ENCODE measurements at places on chromosomes 1 and 21. TPM values are rescaled to one million over a fixed set of nuclear protein-coding genes. Genes with fewer than 3 reads are reported as not detected.
A peak's percentile ranks its signal among the peaks of the same experiment; 100 is the strongest.

DNA sequence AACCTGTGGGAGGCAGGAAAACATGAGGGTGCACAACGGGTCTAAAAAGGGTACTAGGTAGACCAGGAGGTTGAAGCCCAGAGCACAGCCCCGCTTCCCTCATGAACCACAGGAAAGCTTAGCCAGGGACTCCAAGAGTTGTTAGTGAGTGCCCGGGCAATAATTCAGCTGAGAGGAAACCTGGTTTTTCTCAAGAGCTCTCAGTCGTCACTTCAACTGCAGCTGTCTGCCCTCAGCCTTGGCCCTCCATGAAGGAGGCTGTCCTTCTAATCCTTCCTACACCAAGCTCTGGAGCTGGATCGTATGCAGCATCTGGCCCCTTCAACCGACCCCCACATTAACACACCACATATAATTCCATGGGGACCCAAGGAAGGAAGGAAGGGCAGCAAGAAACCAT, 77.0 kb upstream of the BACE2 start:
- DNase-seq, result no peak

- no peak for DNase-seq
Observed at GRCh38 chr1:110092991-110093390, 19.3 kb upstream of the UBL4B start.

DNA sequence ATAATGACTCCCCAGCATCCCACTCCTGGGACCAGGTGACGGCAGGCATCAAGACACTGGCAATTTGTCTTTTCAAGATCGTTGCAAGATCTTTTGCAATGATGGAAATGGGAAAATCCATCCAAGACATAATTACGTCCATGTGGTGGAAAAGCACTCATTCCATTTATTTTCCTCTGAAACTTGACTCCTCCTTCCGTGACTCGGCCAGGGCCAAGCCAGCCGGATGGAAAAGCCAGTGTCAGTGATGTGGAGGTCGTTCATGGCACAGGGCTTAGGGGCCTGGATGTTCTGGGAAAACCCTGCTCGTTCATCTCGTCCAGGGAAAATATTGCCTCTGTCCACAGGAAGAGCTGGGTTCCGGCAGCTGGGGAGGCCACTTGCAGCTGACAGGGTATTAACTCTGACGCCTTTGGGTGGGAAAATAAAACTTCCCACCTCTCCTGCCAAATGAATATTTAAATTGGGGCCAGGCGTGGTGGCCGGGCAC, 46.2 kb downstream of the C1orf198 start:
- DNase-seq, result no peak

DNA sequence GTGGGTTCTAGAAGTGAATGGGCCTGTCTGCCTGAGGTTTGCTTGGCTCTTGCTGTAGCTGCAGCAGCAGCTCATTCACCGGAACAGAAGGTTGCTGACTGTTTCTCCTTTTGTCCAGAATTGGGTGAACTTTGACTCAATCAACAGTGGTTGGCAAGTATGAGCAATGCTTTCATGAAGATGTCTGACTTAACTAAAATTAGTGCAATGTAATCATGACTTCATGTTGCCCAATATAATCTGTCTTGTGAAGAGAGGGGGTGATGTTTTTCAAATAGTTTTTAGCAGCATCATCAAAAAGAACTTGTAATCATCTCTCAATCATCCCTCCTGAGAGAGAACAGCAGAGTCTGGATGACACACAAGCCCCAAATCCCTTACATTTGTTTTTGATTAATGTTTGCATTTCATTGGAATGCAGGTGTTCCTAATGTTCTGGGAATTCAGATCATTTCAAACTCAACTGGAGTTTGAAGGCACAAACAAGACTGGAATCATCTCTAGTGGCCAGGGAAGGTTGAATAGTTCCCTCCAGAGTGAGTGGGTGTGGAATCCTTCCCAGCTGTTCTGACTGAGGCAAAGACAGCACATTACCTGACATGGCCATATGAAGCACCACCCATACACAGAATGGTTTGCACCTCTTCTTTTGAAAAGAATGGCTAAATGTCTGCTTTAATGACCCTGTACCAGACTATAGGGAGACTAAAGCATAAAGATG, 82.9 kb downstream of the HLX start:
- DNase-seq, result peak; percentile 12

DNA sequence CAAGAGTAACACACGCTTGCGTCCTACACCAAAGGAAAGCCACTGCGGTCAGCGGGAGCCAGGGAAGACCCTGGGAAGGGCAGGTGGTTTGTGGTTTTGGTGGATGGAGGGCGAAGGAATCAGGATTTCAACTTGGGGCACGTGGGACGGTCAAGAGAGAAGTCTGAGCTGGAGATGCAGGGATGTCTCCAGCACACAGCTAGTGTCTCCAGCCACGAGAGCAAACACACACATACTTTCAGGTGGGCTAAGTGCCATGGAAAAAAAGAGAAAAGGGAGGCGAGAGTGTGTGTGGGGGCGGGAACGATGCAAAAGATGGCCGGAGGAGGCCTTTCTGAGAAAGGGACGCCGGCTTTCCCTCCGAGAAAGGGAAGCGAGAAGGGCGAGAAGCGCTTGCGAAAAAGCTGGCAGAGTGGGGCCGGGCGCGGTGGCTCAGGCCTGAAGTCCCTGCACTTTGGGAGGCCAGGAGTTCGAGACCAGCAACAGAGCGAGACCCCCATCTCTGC, 1.4 kb upstream of the SRRM1 start:
- DNase-seq, result peak; percentile 37

DNA sequence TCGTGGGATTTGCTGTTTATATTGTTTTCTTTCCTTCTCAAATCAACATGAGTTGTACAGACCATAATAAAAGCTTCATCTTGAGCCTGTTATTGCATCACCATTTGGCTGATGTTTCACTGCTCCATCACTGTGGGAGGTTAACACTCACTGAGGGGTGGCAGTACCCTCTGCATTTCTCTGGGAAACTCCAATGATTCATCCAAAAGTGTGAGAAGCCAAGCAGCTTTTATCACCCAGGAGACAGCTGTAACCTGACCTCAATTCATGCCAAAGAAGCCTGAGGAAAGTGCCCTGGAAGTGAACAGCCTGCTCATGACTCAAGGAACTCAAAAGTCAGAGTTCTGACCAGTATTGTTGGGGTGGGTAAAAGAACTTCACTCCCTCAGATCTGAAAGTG, 84.1 kb downstream of the GPR88 start:
- no peak for DNase-seq

DNA sequence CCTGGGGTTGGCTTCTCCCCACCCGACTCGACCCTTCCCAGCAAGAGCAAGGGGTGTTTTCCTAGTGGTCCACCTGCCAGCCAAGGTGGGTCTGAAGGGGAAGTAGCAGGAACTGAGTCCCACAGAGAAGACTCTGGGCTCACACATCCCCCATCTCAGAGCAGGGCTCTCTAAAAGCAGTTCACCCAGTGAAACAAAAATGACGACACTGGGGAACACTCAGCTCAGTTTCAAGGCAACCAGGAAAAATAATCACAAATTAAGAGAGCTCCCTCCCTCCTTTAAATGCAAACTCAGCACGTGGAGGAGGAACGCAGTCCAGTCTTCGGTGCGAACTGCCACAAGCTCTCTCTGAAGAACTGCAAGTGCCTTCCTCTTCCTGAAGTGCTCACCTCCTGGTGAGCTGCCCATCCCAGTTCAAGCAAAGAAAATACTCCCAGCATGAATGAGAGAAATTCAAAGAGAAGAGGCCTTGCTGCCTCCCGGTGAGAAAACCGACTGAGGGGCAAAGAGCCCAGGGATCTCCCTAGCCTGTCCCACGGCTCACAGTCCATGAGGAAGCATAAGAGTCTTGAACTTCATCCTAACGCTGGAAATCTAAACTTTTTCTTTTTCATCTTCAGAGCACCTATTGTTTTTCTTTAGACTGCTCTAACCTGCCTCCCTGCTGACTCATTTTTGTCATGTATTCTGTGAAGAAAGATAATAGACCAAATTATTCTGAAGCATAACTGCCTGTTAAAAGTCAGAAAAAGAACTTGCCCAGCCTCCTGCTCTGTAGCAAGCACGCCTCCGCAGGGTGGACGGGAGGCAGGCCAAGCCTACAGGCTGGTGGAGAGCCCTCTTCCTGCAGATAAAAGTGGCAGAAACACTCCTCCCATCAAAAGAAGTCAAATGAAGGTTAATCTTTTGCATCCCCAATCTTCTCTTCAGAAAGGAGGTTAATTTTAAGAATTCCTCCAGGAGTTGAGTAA, 281.4 kb downstream of the HHIPL2 start:
- no peak for DNase-seq

The LEMD1 gene
- total RNA-seq, result not detected

The FAM43B gene
- total RNA-seq, result not detected

The CLCA2 gene
- total RNA-seq, result not detected
